NCI-H2029 treated with DMSO at 0.1 percent for 48 hours (cell line): ENCODE measurements at places on chromosomes 12 and 14.

DNA sequence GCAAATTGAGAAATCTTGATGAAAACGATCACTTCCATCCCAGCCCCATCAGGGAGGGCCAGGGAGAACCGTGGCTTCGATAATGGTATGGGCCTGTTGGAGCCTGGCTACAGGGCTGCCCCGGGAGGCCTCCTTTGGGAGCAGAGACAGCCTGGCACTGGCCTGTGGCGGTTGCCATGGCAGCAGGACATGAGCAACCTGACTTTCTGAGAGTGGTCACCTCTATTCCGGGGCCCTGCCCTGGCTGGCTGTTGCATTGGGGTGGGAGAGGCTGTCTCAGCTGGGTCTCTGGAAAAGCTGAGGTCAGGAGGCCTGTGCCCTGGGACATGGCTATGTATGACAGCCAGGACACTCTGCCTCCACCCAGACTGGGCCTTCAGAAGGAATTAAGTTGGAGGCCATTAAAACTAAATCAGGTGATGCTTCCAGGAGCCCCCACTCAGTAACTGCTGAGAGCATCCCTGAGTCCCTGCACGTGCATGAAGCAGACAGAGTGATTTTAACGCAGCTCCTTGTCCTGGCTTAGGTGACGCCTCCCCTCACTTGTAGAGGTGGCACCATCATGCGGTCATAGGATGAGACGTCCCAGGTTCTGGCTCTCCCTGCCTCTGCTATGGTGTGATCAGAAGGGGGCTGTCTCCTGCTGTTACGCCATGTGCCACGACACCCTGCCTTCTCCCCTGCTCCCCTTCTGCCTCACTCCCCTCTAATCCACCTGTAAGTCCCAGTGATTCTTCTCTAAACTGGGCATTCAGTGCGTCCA lies 126.3 kb downstream of the SLC25A47 start:
- no peak for DNase-seq

GRCh38 chr12:132404951-132405741 lies 75.8 kb upstream of the GALNT9 start:
- no peak for DNase-seq

- no peak for DNase-seq
Measured at GRCh38 chr12:43937947-43938346, 102.1 kb downstream of the TMEM117 start.

DNA sequence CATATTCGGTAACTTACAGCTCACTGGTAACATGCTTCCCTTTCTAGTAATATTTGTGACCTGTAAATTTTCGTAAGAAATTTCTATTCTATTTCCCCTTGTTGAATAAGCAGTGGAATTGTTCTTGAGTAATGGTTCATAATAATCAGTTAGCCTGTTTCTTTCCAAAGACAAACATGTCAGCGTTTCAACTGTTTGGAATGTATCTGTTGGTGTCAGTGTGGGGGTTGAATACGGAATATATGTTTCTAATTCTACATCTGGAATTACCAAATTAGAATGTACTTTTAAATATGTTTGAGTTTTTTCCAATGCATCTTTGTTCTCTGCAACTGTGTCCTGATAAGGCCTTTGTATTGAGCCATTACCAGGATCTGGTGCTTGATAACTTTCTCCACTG lies 2.0 kb downstream of the BBS10 start:
- no peak for DNase-seq

- DNase-seq, result no peak
Measured at GRCh38 chr14:28762303-28762954, 4.2 kb upstream of the FOXG1 start.
